Naive B cell (primary cell): ENCODE measurements at places on chromosomes 6 and 20. TPM values are rescaled to one million over a fixed set of nuclear protein-coding genes. Genes with fewer than 3 reads are reported as not detected.

GRCh38 chr6:121668259-121668658 lies 232.8 kb downstream of the GJA1 start:
- no peak overlapping the region for H3K27ac ChIP-seq
- no peaks in the 10 kb centered on the region for H3K4me1 ChIP-seq
- DNase-seq: no peak
- H3K4me3 ChIP-seq: no peak overlapping the region

- H3K27me3 ChIP-seq: no peaks in the 10 kb centered on the region
- H3K4me1 ChIP-seq: no peaks in the 10 kb centered on the region
- H3K4me3 ChIP-seq: no peak overlapping the region
- no peak for DNase-seq
Observed at GRCh38 chr6:119862719-119863118, 513.2 kb upstream of the MAN1A1 start.

DNA sequence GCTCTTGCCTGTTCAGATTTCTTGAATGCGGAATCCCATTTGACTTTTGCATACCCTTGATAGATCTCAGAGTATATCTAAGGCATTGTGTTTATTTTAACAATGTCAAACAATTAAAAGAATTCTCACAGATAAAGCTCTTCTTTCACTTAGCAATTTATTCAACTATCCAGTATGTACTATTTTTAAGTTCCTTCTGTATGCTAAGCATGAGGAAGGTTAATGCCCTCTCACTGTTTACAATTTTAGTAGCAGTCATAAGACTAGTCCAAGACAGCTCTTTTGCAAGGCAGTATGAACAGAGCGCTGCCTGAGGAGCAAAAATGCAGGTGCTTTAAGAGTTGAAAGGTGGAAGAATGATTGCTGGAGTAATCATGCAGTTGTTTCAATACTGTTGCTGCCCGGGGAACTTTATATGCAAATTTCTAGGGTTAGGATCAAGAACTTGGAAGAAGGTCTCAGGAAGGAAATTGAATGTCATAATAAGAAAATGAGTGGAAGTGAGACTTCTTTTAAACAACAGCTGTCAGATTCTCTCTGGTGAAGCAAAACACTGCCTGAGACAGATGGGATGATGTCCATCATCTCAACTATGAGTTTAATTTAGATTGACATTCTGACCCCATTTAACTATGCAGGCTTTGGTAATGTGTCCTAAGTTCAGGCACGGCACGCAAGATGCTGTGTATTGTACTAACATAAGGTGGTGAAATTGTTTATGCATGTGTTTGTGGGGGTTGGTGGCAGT lies 1303.5 kb upstream of the CITED2 start:
- no peaks in the 10 kb centered on the region for H3K4me1 ChIP-seq
- H3K27ac ChIP-seq: no peak overlapping the region
- H3K27me3 ChIP-seq: no peaks in the 10 kb centered on the region
- H3K36me3 ChIP-seq: no peaks in the 10 kb centered on the region
- no peak overlapping the region for H3K4me3 ChIP-seq

- H3K27ac ChIP-seq: no peak within 1 kb of the TSS
- H3K36me3 ChIP-seq: no peaks in the 10 kb centered on the region
- no peak within 1 kb of the TSS for H3K4me3 ChIP-seq
Observed at GRCh38 chr6:135851442-135852271, at the start of gene PDE7B. Gene PDE7B (plus strand): TSS chr6:135851701.

DNA sequence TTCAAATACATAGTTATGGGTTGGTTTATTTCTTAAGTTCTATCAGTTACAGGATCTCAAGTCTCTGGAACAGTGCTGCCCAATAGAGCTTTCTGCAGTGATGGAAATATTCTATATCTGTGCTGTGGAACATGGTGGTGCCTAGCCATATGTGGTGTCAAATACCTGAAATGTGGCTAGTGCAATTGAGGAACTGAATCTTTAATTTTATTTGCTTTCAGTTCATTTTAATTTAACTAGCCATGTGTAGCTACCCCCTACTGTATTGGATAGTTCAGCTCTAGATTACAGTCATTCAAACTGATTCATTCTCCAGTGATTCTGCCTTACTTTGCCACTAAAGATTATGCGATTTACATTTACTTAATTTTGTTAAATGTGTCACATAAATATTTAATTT lies 503.2 kb downstream of the CDKAL1 start:
- H3K36me3 ChIP-seq: no peaks in the 10 kb centered on the region
- H3K27ac ChIP-seq: no peak overlapping the region
- no peak overlapping the region for H3K4me3 ChIP-seq
- H3K27me3 ChIP-seq: no peaks in the 10 kb centered on the region
- peak; percentile 46 for DNase-seq
- peaks cover 21% of the 10 kb centered on the region for H3K4me1 ChIP-seq

DNA sequence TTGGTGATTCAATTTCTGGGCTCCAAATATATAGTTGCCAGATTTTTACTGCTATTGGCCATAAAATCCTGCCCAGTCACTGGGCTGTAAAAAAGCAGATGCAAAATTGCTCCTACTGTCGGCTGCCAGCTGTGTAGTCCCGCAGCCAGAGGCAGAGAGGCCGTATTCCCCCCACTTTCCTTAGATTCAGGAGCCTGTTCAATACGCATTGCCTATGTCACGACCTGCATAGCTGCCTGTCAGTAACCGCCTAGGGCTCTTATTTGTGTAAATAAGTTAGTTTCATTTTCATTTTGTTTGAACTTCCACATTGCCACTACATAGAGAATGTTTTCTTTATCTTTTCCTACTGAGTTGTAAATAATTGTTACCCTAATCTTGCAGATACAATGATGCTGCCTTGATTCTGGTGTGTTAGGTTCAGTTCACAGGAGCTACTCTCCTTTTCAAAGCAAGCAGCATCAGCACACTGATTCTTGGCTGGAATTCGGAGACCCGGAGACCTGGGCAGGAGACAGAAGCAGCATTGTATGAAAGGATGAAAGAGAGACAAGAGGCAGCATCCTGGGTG lies 46.0 kb upstream of the UST start:
- no peaks in the 10 kb centered on the region for H3K36me3 ChIP-seq
- H3K27ac ChIP-seq: no peak overlapping the region
- DNase-seq: peak; percentile 14
- H3K4me3 ChIP-seq: peak overlapping the region; percentile 89
- no peaks in the 10 kb centered on the region for H3K27me3 ChIP-seq

DNA sequence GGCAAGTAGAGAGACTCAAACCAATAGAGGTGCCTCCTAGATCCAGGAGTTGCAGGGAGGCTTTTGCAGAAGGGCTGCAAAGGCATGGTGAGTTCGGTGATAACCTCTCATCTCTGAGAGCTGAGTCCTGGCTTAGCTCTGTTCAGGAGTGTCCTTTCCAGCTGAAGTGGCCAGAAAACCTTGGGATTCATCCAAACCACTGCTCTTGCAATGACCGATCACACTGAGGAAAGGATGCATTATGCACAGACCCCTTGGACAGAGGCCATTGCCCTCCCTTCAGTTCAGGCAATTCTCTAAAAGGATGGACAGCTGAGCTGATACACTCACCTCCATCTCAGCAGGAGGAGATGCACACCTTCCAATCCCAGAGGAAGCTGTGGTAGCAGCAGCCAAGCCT lies 158.8 kb upstream of the ENPP5 start:
- no peak overlapping the region for H3K4me3 ChIP-seq
- H3K4me1 ChIP-seq: no peaks in the 10 kb centered on the region
- DNase-seq: no peak
- no peak overlapping the region for H3K27ac ChIP-seq

GRCh38 chr6:4346659-4347333 lies 211.4 kb upstream of the ECI2 start:
- no peak overlapping the region for H3K4me3 ChIP-seq
- DNase-seq: no peak
- peaks cover under 1% of the 10 kb centered on the region for H3K36me3 ChIP-seq
- peak overlapping the region; percentile 55 for H3K27ac ChIP-seq

- no peak for DNase-seq
- H3K27me3 ChIP-seq: no peaks in the 10 kb centered on the region
- H3K4me1 ChIP-seq: peaks cover 39% of the 10 kb centered on the region
- H3K4me3 ChIP-seq: peak overlapping the region; percentile 25
- peaks cover 13% of the 10 kb centered on the region for H3K36me3 ChIP-seq
Observed at GRCh38 chr6:15475261-15475660, 187.6 kb downstream of the DTNBP1 start.

- H3K27ac ChIP-seq: no peak overlapping the region
- no peak overlapping the region for H3K4me3 ChIP-seq
- peaks cover 5% of the 10 kb centered on the region for H3K36me3 ChIP-seq
- no peak for DNase-seq
- H3K4me1 ChIP-seq: no peaks in the 10 kb centered on the region
- peaks cover 13% of the 10 kb centered on the region for H3K27me3 ChIP-seq
Observed at GRCh38 chr20:52224920-52225319, 33.3 kb upstream of the ZFP64 start.

The RNF5 gene
- polyA plus RNA-seq: 113 TPM

The DNMT3B gene
- polyA plus RNA-seq: 0.08 TPM

The TCP11 gene
- polyA plus RNA-seq: not detected

The SPDEF gene
- not detected for polyA plus RNA-seq

The TRIM31 gene
- not detected for polyA plus RNA-seq

The CST2 gene
- polyA plus RNA-seq: not detected
